ENCODE measurements at places on chromosomes 2 and 18.

GRCh38 chr2:14492920-14493503 is 139.5 kb upstream of the LRATD1 start:
- DNase-seq, result peak; percentile 21

- DNase-seq, result peak; percentile 80
Measured at GRCh38 chr2:78780256-78780655, 245.2 kb upstream of the REG3G start.

DNA sequence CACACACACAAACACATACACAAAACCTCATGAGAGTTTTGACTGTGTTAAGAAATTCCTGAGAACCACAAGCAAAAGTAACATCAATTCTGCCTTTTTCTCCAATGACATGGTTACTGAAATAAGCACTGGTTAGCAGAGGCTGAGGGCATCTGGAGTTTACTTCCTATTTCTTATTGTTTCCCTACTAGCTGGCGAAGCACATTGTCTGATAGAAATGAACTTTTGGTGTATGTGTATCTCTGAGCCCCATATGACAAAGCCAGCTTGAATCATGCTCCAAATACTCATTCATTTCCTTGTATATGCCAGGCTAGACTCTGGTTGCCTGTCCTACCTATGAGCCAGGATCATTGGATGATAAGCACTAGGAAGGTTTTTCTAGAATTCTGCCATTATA is 203.1 kb downstream of the NCKAP5 start:
- no peak for DNase-seq

GRCh38 chr2:69683170-69683971 is 39.8 kb upstream of the AAK1 start:
- DNase-seq, result peak; percentile 84

GRCh38 chr2:175234153-175234552 is 52.6 kb upstream of the ATP5MC3 start:
- DNase-seq, result peak; percentile 37

DNA sequence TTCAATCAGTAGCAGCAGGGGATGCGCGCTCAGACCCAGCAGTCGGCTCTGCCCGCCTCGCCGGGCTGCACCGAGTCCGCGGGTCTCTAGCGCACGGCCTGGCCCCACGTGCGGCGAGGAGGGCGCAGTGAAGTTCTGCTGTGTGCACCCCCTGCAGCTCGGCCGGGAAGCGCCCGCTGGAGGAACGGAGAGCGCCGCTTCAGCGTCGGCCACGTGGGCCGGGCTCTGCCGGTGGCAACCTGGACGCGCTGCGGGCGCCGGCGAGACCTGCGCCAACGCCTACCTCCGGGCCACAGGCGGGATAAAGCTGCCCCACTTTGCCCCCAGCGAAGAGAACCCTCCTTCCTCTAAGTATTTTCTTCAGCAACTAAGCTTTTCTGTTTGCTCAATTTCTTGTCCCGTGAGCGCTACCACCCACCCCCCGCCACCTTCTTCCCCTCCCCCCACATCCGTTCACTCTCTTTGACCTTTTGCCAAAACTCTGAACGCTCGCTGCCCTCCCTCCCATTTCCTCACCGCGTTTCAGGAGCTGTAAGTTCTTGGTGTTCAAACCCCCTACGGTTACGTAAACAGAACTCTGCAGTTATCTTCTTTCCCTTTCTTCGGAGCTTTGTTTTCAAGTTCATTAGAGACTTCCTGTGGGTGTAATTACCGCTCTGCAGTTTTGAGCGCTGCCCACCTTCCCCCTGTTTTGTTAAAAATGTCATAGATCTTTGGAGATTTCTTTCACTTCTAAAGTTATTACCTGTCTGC is 42.6 kb upstream of the EDAR start:
- DNase-seq, result peak; percentile 38

DNA sequence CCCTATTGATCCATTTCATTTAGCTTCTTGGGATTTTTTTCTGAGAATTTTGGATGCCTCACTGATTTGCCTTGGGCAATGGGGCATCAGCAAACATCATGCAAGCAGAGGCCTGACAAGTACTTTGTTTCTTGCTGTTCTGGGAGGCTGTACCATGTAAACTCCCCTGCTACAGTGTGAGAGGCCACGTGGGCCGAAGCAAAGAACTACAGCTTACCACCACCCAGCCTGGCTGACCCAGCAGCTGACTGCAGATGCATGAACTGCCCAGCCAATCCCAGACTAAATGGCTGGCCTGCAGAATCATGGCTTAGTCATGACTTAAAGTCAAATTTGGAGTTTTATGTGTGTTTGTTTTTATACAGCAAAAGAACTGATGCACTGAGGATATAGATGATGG is 579.9 kb downstream of the CNTNAP5 start:
- no peak for DNase-seq

- no peak for DNase-seq
Measured at GRCh38 chr2:60960706-60961105, 56.8 kb upstream of the PEX13 start.

Measured in muscle of leg (tissue), 16 donors.